ENCODE measurements at places on chromosomes 4 and X. TPM values are rescaled to one million over a fixed set of nuclear protein-coding genes. Genes with fewer than 3 reads are reported as not detected.

Gene SMPX
- total RNA-seq, result not detected

Gene AMTN
- not detected for total RNA-seq

DNA sequence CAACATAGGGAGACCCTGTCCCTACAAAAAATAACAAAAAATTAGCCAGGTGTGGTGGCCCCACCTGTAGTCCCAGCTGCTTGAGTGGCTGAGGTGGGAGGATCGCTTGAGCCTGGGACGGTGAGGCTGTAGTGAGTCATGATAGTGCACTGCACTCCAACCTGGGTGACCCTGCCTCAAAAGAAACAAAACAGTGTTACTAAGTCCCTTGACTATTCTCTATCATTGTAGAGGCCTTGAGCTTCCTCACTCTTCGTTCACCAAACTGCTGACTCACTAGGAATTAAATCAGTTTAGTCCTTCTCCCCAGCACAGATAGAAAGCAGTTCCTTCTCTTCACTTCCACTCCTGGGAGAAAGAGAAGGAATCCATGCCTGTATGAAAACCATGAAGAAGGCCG is 14.5 kb downstream of the CDS1 start:
- no peak overlapping the region for H3K27ac ChIP-seq
- no peaks in the 10 kb centered on the region for H3K4me1 ChIP-seq
- H3K36me3 ChIP-seq, result no peaks in the 10 kb centered on the region

DNA sequence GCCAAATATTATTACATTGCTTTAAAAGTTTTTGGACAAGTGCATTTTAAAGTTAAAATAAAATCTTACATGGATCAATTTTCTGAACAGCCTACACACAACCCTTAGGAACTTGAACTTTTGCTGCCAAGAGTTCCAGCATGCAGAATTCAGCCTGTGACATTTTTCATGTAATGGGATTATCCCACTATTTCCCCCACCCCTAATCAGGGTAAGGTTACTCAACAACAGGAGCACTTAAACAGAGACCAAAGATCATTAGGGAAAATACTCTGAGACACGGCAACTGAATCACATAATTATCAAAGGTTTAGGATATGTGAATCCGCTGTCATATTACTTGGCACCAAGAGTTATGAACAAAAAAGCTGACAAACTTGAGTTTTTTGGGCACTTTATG is 47.2 kb downstream of the IQCM start:
- no peaks in the 10 kb centered on the region for H3K36me3 ChIP-seq
- no peak for DNase-seq
- H3K27ac ChIP-seq, result no peak overlapping the region
- H3K4me1 ChIP-seq, result no peaks in the 10 kb centered on the region
- H3K27me3 ChIP-seq, result no peaks in the 10 kb centered on the region

Gene DACH2
- total RNA-seq, result not detected

GRCh38 chr4:11497212-11497806 is 68.6 kb upstream of the HS3ST1 start:
- no peaks in the 10 kb centered on the region for H3K4me1 ChIP-seq
- no peak for DNase-seq
- no peak overlapping the region for H3K27ac ChIP-seq
- no peaks in the 10 kb centered on the region for H3K27me3 ChIP-seq
- H3K4me3 ChIP-seq, result no peak overlapping the region

DNA sequence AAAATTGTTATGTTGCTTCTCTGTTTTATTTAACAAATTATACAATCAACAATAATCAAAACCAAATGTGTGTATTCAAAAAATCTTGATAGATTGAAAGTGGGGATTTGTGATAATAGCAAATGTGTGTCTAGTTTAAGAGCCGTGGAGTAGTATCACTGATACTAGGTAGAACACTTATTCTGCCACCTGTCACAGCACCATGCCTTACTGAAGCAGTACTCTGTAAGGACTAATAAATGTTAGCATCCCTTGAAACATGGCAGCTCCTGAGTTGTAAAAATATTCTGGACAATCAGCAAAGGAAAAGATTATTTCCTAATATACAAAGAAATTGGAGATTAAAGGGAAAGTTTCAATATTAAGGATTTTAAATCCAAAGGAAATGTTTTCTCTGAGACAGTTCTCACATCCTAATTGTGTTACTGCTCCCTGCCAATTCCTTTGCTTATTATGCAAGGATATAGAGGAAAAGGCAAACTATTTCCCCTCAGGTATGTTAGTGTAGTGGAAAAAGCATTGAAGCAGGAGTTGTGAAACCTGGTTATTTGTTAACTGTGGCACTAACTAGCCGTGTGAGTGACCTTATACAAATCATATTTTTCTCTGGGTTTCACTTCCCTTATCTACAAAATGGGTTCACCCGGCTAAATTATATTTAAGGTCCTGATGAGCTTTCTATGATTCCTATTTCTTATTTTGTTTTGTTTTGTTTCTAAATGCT is 303.1 kb downstream of the ARHGAP24 start:
- H3K4me1 ChIP-seq, result no peaks in the 10 kb centered on the region
- no peaks in the 10 kb centered on the region for H3K36me3 ChIP-seq
- H3K27ac ChIP-seq, result no peak overlapping the region

Gene GC
- total RNA-seq, result not detected

GRCh38 chrX:96843566-96843965 is 40.1 kb upstream of the RPA4 start:
- DNase-seq, result no peak
- H3K36me3 ChIP-seq, result no peaks in the 10 kb centered on the region
- H3K4me1 ChIP-seq, result no peaks in the 10 kb centered on the region
- H3K4me3 ChIP-seq, result no peak overlapping the region

DNA sequence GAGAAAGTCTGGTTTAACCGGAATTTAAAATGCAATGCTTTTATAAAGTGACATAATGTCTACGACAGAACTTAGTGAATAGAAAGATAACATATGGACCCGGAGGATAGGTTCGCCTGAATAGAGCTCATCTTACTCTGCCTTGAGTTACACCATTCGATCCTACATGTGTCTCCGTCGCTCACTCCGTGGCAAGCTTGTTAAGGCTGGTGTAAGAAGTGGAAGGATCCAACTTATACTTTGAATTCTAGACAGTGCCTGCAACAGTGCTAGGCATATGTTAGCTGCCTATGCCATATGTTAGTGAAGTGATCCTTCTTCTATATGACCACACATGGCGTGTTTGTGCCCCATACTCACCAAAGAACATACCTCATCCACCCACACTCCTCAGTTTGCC is 50.9 kb downstream of the SEL1L3 start:
- no peak overlapping the region for H3K27ac ChIP-seq
- H3K4me3 ChIP-seq, result no peak overlapping the region
- peaks cover 38% of the 10 kb centered on the region for H3K36me3 ChIP-seq

Gene GPAT3
- total RNA-seq, result 7.8 TPM

DNA sequence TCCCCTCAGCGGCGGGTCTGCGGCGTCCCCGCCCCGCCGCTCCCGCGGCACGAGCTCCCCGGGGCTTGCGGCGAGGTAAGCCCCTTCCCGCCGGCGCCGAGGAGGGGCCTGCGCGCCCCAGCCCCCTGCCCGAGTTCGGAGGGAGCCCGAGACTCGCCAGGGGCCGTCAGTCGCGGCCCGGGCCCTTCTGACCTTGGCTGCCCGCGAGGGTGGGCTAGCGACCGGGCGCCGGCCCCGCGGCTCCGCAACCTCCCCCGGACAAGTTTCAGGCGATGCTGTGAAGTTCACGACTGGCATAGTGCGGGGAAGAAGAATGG is 554 bp downstream of the CDKL5 start:
- DNase-seq, result no peak
- H3K36me3 ChIP-seq, result no peaks in the 10 kb centered on the region
- peak overlapping the region; percentile 67 for H3K27ac ChIP-seq
- peaks cover 15% of the 10 kb centered on the region for H3K4me1 ChIP-seq

Gene TMEM156
- 19.3 TPM for total RNA-seq

Gene FGB
- not detected for total RNA-seq

- H3K27ac ChIP-seq, result no peak overlapping the region
- no peaks in the 10 kb centered on the region for H3K27me3 ChIP-seq
- H3K36me3 ChIP-seq, result no peaks in the 10 kb centered on the region
- no peaks in the 10 kb centered on the region for H3K4me1 ChIP-seq
- no peak overlapping the region for H3K4me3 ChIP-seq
Observed at GRCh38 chrX:10938365-10938923, 172.7 kb upstream of the HCCS start.

DNA sequence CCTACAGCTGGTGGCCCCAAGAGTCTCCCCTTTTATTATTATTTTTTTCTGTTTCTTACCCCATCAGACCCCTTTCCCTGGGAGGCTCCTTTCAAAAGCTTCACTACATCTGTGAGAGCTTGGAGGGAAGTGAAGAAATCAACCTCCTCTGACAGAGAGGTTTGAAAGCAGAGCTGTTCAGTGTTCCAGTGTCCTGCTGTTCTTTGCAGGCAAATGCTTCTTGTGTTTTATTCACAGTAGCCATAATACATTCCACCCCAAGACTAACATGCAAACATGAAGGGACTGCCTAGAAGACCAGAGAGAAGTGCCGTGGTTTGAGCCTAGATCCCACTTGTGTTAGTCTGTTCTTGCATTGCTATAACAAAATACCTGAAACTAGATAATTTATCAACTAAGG is 192.1 kb downstream of the PTTG2 start:
- DNase-seq, result no peak
- H3K27me3 ChIP-seq, result no peaks in the 10 kb centered on the region
- H3K4me1 ChIP-seq, result peaks cover 41% of the 10 kb centered on the region
- no peak overlapping the region for H3K4me3 ChIP-seq
- no peaks in the 10 kb centered on the region for H3K36me3 ChIP-seq
- H3K27ac ChIP-seq, result no peak overlapping the region

Gene TMPRSS11F
- total RNA-seq, result not detected

- no peak overlapping the region for H3K27ac ChIP-seq
- DNase-seq, result no peak
- H3K4me1 ChIP-seq, result no peaks in the 10 kb centered on the region
Observed at GRCh38 chr4:156751486-156751885, 220.1 kb downstream of the PDGFC start.

DNA sequence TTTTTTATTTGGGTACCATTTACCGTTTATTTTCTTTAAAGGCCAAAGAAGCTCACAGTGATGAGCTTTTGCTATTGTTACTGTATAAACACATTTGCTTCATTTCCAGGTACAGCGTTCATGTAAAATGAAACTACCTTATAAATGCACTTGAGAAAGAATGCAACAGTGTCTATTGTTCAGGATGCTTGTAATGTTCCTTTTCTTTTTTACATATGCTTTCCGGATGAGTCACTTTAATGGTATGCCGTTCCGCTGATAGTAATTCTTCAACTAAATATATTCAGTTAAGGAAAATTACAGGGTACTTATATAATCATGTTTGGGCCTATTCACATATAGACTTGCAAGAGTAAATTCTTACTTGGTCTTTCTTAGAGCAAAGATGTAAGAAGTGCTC is 354.9 kb downstream of the RPA4 start:
- H3K27ac ChIP-seq, result no peak overlapping the region
- no peaks in the 10 kb centered on the region for H3K36me3 ChIP-seq
- no peaks in the 10 kb centered on the region for H3K4me1 ChIP-seq

DNA sequence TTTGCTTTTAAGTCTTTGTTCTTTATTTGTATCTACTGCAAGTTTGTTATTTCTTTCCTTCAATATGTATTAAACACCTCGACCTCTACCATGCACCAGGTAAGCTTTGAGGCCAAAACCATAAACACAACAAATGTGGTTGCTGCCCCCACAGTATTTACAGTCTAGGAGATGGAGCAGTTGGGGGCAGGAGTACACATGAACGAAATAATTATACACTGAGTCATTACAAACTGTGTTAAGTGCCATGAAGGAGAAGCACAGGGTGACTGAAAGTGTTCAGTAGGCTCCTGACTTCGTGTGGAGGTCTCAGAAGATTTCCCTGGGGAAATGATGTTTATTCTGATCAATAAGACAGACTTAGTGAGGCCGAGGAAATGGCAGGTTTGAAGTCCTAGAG is 30.3 kb downstream of the SLC25A43 start:
- no peak overlapping the region for H3K27ac ChIP-seq
- DNase-seq, result no peak
- no peaks in the 10 kb centered on the region for H3K36me3 ChIP-seq
- no peaks in the 10 kb centered on the region for H3K4me1 ChIP-seq
- no peaks in the 10 kb centered on the region for H3K27me3 ChIP-seq

Gene F11
- not detected for total RNA-seq

DNA sequence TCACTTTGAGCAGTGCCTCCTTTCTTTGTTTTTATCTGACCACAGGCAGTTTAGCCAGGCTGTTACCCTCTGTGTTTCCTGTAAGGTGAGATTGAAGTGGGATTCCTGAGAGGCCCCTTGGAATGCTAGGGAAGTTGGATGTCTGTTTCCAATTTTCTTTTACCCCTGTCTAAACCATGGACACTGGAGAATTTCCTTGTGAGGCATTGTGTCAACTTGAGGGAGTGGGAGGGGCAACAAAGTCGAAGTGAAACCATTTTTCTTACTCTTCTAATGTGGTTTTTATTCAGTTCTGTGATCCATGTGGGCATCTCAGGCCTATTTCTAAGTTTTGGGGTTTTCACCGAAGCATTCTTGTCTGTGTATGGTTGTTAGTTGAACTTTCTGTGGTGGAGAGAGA is 296.1 kb upstream of the UGT8 start:
- H3K27ac ChIP-seq, result no peak overlapping the region
- DNase-seq, result no peak
- H3K4me3 ChIP-seq, result no peak overlapping the region
- H3K4me1 ChIP-seq, result no peaks in the 10 kb centered on the region
- H3K36me3 ChIP-seq, result no peaks in the 10 kb centered on the region

Gene BEX1
- not detected for total RNA-seq

DNA sequence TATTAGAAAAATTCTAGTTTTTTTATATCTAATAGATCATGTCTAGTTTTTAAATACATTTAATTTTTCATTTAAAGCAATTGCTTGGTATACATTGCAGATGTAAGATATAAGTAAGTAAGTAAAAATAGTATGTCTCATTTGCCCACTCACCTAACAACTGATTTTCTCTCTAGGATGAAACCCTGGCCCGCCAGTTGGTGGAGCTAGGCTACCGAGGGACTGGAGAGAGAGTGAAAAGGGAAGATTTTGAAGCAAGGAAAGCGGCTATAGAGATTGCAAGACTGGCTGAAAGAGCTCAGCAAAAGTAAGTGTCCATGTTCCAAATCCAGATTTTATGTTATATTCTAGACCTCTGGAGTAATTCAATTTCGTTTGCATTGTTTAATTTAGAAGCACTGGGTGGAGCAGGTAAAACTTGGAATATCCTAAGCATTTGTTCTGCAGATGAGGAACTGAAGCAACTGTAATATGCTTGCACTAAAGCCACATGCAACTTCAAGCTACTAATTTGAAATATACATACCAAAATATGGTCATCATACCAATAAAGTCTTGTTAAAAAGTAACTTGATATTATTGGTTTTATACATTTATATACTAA is 27.1 kb downstream of the CFAP299 start:
- no peaks in the 10 kb centered on the region for H3K36me3 ChIP-seq
- H3K27me3 ChIP-seq, result peaks cover 6% of the 10 kb centered on the region
- DNase-seq, result peak; percentile 37
- H3K27ac ChIP-seq, result no peak overlapping the region
- H3K4me1 ChIP-seq, result peaks cover 4% of the 10 kb centered on the region

Gene ASB11
- not detected for total RNA-seq

Gene SMC1A
- 70.4 TPM for total RNA-seq
